ENCODE measurements at places on chromosomes 2 and 18.
A peak's percentile ranks its signal among the peaks of the same experiment; 100 is the strongest.

DNA sequence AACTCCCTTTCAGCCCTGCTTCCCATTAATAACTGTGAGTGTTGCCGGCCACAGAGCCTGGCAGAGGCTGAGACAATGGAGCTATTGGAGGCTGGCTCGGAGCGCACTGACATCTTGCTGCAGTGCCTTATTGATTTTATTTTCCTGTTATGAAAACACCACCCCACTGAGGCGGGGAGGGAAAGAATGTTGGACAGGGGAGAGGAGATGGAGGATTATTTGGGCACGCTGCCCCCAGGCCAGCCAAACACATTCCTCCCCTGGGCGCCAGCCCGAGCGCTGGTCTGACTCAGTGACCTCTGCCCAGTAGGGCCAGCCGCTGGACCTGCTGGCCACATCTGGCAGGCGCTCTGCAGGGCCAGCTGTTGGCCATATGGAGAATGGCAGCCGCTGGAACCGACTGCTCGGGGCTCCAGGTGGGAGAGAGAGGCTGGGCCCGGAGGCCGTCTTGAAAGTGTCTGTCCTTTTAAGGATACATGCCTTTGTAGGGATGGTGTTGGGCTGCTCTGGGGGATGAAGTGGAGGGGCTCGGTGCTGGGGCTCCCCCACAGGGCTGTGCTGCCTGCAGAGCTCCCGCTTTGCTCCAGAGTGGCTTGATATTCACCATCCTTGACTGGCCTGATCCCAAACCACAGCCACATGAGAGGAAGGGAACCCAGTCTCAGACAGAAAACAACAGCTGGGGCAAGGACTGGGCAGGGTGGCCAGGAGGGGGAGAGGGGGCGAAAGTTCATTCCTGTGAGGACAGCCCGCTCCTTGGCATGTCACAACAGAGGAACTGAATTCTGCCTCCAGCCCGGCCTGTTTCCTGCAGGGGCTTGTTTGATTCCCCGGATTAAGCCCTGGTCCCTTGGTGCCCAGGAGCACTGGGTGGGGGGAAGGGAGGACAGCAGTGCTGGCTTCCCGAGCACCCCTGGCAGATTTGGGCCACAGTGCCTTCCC, 179.0 kb downstream of the KLHL29 start:
- DNase-seq = no peak

DNA sequence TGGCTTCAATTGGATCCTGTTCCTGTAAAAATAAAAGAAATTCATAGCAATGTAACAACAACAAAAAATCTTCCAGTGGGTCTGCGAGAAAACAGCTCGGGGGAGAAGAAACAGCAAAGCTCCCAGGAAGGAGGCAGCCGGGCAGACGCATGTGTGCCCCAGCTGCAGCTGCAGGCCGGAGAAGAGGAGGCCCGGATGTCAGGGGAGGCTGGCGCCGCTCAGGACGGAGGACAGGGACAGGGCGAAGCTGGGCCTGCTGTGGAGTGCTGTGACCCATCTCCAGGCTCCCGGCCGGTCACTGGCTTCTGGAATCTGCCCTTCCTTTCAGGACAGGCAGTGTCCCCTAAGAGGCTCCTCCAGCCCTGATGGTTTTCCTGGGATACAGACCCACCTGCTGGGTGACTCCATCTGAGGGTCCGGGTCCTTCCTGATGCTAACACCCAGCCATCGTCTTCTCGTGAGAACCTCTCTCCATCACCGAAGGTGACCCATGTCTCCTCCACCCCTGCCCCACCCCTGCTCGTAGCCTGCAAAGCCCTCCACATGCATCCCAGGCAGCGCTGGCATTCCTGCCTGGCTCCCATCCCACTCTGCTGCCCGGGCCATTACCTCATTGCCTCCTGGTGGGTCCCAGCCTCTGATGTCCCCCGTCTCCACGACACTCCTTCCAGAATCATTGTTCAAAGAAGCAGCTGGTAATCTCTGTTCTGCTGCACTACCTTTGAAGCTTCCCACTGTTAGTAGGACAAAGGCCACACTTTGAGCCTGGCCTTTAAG, 145.4 kb upstream of the TWIST2 start:
- no peak for DNase-seq

- DNase-seq = no peak
These were observed 289.8 kb upstream of the SPRED2 start for GRCh38 chr2:65722028-65722778.

DNA sequence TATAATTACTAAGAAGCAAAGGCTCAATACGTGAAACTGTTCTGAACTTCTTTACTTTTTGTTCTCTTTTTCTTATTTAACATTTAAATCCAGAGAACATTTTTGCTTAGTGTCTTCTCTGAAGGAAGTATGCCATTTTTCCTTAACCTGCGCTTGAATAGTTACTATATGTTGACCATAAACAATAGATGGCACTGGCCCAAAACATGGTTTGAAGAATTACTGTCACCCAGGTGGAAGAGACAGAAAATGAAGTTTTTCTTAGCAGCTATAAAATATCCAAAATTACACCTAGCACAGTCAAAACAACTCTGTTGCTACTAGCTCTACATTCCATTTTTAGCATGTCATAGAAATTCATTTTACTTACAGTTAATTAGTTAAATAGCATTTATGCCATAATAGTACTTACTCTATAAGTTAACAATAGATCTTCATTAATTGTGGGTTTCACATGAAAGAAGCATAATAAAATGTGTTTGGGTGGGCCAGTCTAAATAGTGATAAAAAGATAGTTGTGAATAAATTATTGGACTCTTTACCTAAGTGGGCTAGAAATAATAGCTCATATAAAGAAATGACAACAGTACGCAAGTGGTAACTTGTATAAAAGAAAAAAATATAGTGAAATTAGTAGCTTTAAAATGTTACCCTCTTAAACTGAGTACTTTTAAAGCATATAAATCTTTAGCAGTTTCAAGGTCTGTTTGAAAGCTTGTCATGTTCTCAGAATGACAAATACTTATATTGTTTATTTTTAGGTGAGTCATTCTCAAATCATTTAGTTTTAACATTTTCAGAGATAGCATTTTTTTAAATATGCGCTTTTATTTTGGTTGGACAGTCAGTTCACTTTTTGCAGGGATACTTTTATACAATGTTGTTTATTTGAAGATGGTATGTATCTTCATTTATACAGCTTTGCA, 3.7 kb downstream of the ETAA1 start:
- no peak for DNase-seq

DNA sequence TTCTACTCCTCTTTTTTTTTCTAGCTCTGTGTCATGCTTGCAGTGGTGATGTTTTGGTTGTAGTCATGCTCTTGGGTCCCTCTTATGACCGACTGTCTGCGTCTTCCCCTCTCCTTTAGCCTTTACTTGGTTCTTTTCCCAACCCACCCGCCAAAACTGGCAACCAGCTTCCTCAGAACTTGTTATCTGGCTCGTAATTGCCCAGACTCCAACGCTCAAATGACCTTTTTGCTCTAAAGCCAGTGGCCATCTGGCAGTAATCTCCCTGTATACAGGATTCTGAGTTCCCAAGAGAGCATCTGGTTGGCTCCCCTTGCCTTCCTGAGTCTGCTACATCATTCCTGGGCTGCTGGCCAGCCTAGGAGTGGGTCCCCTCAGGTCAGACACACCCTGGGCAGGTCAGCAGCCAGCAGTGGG, 147.2 kb downstream of the MGAT5 start:
- DNase-seq = no peak

- no peak for DNase-seq
These were observed 4.3 kb downstream of the STK39 start for GRCh38 chr2:168243061-168243460.

GRCh38 chr2:12091201-12091806, 344.9 kb downstream of the LPIN1 start:
- no peak for DNase-seq

GRCh38 chr2:159616286-159616701, at the start of gene BAZ2B:
Gene BAZ2B, minus strand, starts transcription at chr2:159616548. Its CDS starts 137,829 bp downstream, at chr2:159478719.
- DNase-seq = peak; percentile 29

GRCh38 chr18:63161761-63162195, 157.8 kb downstream of the BCL2 start:
- no peak for DNase-seq

Measured in NCI-H1436 treated with DMSO at 0.1 percent for 48 hours (cell line).